ENCODE measurements at places on chromosomes 1 and 21.

- no peak for DNase-seq
Measured at GRCh38 chr1:210332233-210332632, 3.5 kb downstream of the HHAT start.

DNA sequence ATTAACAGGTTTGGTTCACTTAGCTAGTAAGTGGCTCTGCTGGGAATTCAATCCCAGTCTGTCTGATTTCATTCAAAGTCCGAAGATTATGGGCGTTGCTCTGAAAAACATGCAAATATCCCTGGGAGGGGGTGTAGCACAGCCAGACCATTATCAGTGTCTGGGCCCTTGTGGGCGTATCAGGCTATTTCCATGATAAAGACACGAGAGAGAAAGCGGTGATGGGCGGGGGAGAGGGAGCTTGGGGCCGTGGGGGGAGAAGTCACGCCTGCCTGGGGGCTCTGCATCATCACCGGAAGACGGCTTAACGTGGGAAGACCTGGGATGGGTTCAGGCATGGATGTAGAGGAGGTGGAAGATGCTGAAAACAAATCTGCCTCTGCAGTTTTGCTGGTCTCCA is 25.8 kb downstream of the IL6R start:
- DNase-seq, result no peak

GRCh38 chr1:116420417-116421200 is 47.6 kb downstream of the ATP1A1 start:
- no peak for DNase-seq

- no peak for DNase-seq
Measured at GRCh38 chr1:6342056-6342455, 51.5 kb downstream of the ACOT7 start.

- no peak for DNase-seq
Measured at GRCh38 chr1:28111157-28111556, 22.7 kb upstream of the EYA3 start.

DNA sequence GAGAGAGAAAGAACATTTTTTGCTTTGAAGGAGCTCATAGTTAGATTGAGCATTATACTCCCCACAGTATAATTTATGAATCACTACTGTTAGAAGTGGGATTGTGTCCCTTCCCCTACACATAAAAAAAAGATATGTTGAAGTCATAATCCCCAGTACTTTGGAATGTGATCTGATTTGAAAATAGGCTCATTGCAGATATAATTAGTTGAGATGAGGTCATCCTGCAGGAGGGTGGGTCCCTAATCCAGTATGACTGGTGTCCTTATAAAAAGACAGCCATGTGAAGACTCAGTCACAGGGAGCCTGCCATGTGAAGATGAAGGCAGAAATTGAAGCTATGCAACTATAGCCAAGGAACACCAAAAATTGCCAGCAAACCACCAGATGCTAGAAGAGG is 76.4 kb downstream of the TGFB2 start:
- DNase-seq, result no peak

DNA sequence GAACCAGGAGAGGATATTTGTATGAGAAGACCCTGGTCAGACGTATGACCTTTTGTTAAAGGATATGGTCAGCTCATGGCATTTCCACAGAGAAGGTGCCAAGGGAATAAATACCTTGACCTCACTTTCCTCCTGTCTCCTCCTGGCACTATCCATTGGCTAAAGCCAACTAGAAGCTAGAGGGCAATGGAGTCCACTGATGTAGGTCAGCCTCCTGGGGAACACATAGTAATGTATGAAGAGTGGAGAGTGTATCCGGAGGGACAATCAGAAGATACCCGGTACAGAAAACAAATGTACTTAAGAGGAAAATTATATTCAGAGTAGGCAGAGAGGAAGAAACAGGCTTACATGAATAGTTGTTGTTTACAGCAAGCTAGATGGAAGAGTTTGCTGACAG is 698 bp upstream of the NTMT2 start:
- DNase-seq, result no peak

GRCh38 chr1:29633771-29634170 is 397.4 kb downstream of the PTPRU start:
- no peak for DNase-seq

DNA sequence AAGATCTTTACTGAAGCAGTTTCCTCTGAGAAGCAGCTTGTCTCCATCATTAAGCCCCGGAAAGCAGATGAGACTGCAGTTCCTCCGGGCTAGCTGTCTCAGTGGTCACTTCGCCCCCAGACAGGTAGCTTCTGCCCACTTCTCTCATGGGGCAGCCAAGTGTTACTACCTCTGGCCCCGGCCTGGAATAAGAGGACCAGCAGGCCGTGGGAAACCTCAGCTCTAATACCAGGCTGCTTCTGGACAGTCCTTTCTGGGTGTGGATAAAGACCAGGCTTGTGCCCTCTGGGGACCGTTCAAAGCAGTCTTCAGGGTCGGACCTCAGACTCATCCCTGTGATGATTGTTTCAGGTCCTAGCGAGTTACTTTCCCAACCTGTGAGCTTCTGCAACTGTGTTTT is 54.8 kb downstream of the RUNX3 start:
- no peak for DNase-seq

- no peak for DNase-seq
Measured at GRCh38 chr21:25639551-25640201, 618 bp downstream of the JAM2 start.

- DNase-seq, result no peak
Measured at GRCh38 chr1:239011382-239011781, 375.0 kb upstream of the CHRM3 start.

All from fibroblast of skin of left biceps (primary cell).